Effector memory CD4-positive, alpha-beta T cell (primary cell): ENCODE measurements at places on chromosomes 1 and 21.

- no peak for DNase-seq
Measured at GRCh38 chr1:244254467-244254866, 197.2 kb downstream of the ADSS2 start.

GRCh38 chr1:148362216-148362611, 120.9 kb downstream of the PPIAL4G start:
- no peak for DNase-seq

GRCh38 chr1:3054474-3054873, 14.5 kb upstream of the PRDM16 start:
- DNase-seq: no peak

DNA sequence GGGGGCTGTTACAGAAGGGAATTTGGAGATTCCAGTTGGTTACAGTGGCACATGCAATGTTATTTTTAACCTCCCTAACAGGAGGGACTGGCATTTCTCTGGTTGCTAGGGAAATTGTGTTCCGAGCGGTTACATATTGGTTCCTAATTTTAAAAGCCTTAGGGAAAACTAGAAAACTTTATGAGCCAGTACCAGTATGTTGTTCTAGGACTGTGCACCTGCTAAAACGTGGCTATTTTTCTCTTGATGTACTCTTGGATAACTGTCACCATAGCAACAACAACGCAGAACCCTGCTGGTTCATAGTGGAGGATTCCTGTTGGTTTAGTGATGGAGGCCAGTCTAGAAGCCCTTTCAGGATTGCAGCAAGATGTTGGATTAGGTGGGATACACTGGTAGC, 68.9 kb upstream of the PGBD5 start:
- DNase-seq: no peak
